Stimulated activated CD4-positive, alpha-beta T cell treated with anti-CD3 and anti-CD28 coated beads, Interleukin-4, amount 100 ng/mL, for 4 hours (primary cell): ENCODE measurements at places on chromosomes 2 and 18.

DNA sequence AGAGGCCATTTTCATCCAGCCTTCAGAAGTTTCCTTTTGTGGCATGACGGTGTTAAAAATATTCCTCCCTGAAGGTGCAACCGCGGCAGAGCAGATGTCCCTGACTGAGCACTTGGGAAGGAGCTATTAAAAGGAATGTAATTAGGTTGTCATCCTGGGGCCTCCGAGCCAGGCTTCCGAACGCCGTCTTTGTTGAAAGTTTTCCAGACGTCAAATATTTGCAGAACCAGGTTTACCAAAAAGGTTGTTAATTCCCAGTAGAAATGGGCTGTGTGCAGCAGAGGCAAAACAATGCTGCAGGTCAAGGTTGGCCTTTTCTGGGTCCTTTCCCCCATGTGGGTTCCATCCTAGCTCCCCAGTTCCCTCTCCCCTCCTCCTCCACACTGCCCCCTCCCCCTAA, 110.0 kb upstream of the STPG4 start:
- DNase-seq, result no peak

- no peak for DNase-seq
Measured at GRCh38 chr18:69257861-69258458, 142.7 kb upstream of the DOK6 start.

- no peak for DNase-seq
Measured at GRCh38 chr18:62876828-62877227, 161.5 kb downstream of the PHLPP1 start.

GRCh38 chr18:28012336-28012735, 164.6 kb downstream of the CDH2 start:
- no peak for DNase-seq

GRCh38 chr2:112794131-112794733, 9.9 kb upstream of the IL1A start:
- no peak for DNase-seq
